ENCODE measurements at places on chromosomes 13 and 19. TPM values are rescaled to one million over a fixed set of nuclear protein-coding genes. Genes with fewer than 3 reads are reported as not detected.
A peak's percentile ranks its signal among the peaks of the same experiment; 100 is the strongest.

The SLC10A2 gene
- total RNA-seq, result not detected

GRCh38 chr19:5188548-5189317, 151.9 kb downstream of the PTPRS start:
- no peak overlapping the region for H3K4me3 ChIP-seq
- DNase-seq, result no peak
- H3K36me3 ChIP-seq, result no peaks in the 10 kb centered on the region
- no peak overlapping the region for H3K27ac ChIP-seq
- no peaks in the 10 kb centered on the region for H3K27me3 ChIP-seq

- H3K27ac ChIP-seq, result no peak overlapping the region
- H3K4me1 ChIP-seq, result no peaks in the 10 kb centered on the region
- DNase-seq, result peak; percentile 80
- H3K4me3 ChIP-seq, result no peak overlapping the region
Observed at GRCh38 chr19:41746593-41747227, 8.6 kb upstream of the CEACAM6 start.

- H3K27me3 ChIP-seq, result no peaks in the 10 kb centered on the region
- DNase-seq, result no peak
- H3K4me3 ChIP-seq, result no peak overlapping the region
- no peaks in the 10 kb centered on the region for H3K36me3 ChIP-seq
Observed at GRCh38 chr13:97352815-97353214, 81.2 kb upstream of the RAP2A start.

GRCh38 chr19:39539165-39539517, 820 bp downstream of the EID2 start:
- peak overlapping the region; percentile 95 for H3K4me3 ChIP-seq
- H3K27ac ChIP-seq, result peak overlapping the region; percentile 85
- no peak for DNase-seq
- peaks cover 5% of the 10 kb centered on the region for H3K36me3 ChIP-seq
- H3K27me3 ChIP-seq, result no peaks in the 10 kb centered on the region

DNA sequence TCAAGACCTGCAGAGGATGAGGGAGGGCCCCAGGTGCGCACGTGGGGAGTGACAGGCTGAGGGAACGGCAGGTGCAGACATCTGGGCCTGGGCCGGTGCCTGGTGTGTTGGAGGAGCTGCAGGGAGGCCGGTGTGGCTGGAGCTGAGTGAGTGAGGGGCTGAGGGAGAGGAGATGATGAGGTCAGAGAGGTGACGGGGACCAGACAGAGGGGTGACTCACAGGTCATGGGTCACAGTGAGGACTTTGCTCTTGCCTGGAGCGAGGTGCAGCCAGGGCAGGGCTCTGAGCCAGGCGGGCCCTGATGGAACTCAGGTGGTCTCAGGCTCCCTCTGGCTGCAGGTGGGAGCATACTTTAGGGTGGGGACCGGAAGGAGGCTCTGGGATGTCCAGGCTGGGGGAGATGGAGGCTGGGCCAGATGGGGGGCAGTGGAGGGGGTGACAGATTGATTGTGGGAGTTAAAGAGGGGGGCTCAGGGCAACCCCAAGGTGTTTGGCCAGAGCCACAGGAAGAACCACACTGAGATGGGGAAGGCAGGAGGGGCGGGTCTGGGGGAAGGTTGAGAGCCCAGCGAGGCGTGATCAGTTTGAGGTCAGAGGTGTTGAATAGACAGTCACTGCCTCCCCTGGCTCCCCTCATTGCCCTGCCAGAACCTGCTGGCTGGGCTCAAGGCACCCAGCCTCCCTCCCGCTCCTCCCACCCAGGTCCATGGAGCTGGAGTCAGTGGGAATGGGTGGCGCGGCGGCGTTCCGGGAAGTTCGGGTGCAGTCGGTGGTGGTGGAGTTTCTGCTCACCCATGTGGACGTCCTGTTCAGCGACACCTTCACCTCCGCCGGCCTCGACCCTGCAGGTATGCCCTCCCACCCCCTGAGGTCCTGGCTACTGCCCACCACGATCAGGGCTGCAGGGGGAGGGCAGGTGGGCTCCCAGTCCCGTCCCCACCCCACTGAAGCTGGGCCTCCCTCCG, 8.4 kb downstream of the ARHGAP33 start:
- no peak overlapping the region for H3K27ac ChIP-seq
- DNase-seq, result peak; percentile 76
- no peaks in the 10 kb centered on the region for H3K36me3 ChIP-seq
- no peaks in the 10 kb centered on the region for H3K27me3 ChIP-seq

The CLC gene
- total RNA-seq, result not detected

DNA sequence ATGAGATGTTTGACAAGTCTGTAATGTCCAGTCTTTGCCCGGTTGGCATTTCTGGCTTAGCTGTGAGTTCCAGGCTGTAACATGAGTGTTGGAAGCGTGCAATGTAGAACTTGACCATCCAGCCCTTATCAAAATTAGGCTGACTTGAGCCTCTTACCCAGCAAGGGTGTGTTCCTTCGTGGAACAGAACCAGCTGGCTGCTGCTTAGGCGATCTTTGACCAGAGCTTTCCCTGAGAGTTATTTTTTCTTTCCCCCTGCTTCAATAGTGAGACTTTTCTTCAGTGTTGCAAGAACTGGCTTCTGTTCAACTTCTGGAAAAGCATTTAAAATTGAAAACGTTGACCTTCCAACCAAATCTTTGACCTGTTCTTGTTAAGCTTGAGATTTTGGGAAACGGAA, 6.5 kb downstream of the TNFSF13B start:
- no peaks in the 10 kb centered on the region for H3K4me1 ChIP-seq
- no peaks in the 10 kb centered on the region for H3K27me3 ChIP-seq
- H3K36me3 ChIP-seq, result no peaks in the 10 kb centered on the region

The EDNRB gene
- 5.9 TPM for total RNA-seq

GRCh38 chr19:38784224-38784623, 4.8 kb upstream of the LGALS7B start:
- no peak for DNase-seq
- H3K27ac ChIP-seq, result no peak overlapping the region
- H3K4me3 ChIP-seq, result no peak overlapping the region
- H3K36me3 ChIP-seq, result no peaks in the 10 kb centered on the region
- no peaks in the 10 kb centered on the region for H3K27me3 ChIP-seq

The ADGRE1 gene
- not detected for total RNA-seq

DNA sequence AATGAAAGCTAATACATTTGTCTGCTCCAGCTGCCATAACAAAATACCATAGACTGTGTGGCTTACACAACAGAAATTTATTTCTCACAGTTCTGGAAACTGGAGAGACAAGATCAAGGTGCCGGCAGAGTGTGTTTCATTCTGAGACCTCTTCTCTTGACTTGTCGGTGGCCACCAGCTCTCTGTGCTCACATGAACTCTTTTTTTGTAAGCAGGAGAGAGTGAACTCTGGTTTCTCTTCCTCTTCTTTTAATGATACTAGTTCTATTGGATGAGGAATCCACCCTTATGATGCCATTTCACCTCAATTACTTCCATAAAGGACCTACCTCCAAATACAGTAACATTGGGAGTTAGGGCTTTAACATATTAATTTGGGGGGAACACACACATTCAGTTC, 11.7 kb downstream of the KCTD12 start:
- H3K27ac ChIP-seq, result no peak overlapping the region
- no peaks in the 10 kb centered on the region for H3K36me3 ChIP-seq
- H3K4me1 ChIP-seq, result no peaks in the 10 kb centered on the region

The CLDND2 gene
- 2.0 TPM for total RNA-seq

GRCh38 chr13:70249332-70250064, 141.2 kb upstream of the KLHL1 start:
- no peak overlapping the region for H3K27ac ChIP-seq
- H3K36me3 ChIP-seq, result no peaks in the 10 kb centered on the region
- no peaks in the 10 kb centered on the region for H3K27me3 ChIP-seq
- peaks cover 4% of the 10 kb centered on the region for H3K4me1 ChIP-seq

GRCh38 chr13:35549481-35549880, 73.0 kb upstream of the MAB21L1 start:
- H3K27ac ChIP-seq, result no peak overlapping the region
- no peaks in the 10 kb centered on the region for H3K27me3 ChIP-seq
- H3K36me3 ChIP-seq, result no peaks in the 10 kb centered on the region
- no peak overlapping the region for H3K4me3 ChIP-seq

The ERCC2 gene
- 87.9 TPM for total RNA-seq

GRCh38 chr19:35776102-35776788, 881 bp downstream of the ARHGAP33 start:
- peaks cover 3% of the 10 kb centered on the region for H3K4me1 ChIP-seq
- DNase-seq, result no peak
- no peaks in the 10 kb centered on the region for H3K36me3 ChIP-seq
- H3K27ac ChIP-seq, result peak overlapping the region; percentile 63
- H3K4me3 ChIP-seq, result peak overlapping the region; percentile 72

DNA sequence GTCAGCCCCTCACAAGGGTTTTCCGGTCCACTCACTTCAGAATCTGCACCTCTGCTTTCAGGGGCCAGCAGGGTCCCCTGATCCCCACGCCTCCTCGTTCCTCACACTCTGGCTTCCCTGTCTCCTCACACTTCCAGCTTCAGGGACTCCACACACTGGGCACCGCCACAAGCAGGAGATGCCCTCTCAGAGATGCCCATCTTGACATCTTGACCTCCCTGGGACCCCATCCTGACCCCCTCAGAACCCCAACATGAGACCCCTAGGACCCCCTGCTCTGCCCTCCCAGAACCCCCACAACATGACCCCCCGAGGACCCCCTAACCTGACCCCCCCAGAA, 2.7 kb downstream of the MAP2K2 start:
- no peak overlapping the region for H3K27ac ChIP-seq
- H3K27me3 ChIP-seq, result no peaks in the 10 kb centered on the region
- H3K4me1 ChIP-seq, result no peaks in the 10 kb centered on the region
- DNase-seq, result no peak
- no peak overlapping the region for H3K4me3 ChIP-seq
- peaks cover 34% of the 10 kb centered on the region for H3K36me3 ChIP-seq

DNA sequence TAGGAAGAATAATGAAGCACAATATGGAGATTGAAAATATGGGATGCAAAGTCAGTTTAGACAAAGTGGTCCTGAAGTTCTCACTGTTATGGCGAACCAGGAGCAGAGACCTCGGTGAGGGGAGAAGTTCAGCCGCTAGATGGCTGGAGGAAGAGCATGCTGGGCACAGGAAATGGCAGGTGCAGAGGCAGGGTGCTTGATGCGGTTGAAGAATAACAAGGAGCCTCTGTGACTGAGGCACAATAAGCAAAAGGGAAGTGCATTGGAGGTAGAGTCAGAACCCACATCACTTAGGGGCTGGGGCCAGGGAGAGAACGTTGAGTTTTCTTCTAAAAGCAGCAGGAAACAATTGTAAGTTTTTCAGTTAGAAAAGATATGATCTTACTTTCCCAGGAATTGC, 1725.2 kb downstream of the EFNB2 start:
- no peaks in the 10 kb centered on the region for H3K27me3 ChIP-seq
- H3K27ac ChIP-seq, result no peak overlapping the region
- H3K36me3 ChIP-seq, result no peaks in the 10 kb centered on the region
- no peak for DNase-seq

DNA sequence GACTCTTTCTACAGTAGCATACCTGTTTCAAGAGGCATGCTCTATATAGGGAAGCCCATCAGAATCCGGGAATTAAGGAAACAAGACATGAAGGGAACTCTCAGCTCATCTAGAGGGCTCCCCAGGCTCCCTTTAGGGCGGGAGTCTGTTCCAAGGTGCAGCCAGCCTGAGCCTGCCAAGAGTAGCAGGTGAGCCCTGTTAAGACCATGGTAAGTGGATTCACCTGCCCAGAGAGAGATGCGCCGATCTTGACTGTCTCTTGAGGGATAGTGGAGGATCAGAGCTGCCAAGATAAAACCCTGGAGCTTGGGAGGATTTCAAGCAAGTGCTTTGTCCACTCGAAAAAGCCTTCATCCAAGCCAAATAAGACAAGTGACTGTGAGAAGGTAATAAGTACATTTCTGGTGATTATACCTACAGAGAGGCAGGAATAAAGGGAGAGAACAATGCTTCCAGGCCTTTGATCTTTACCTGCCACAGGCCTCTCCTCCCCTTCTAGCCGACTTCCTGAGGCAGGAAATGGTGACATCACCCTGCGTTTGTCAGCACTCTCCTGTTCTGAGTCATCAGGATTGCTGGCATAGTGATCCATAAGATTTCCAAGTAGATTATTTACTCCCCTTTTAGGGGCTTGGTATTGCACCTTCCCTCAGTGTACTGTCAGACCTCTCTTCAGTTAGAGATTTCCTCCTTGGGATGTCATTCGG, 31.5 kb downstream of the KLF5 start:
- H3K4me1 ChIP-seq, result no peaks in the 10 kb centered on the region
- no peak overlapping the region for H3K27ac ChIP-seq
- H3K4me3 ChIP-seq, result peak overlapping the region; percentile 44
- no peaks in the 10 kb centered on the region for H3K27me3 ChIP-seq

- no peak for DNase-seq
- no peaks in the 10 kb centered on the region for H3K36me3 ChIP-seq
- H3K4me3 ChIP-seq, result no peak overlapping the region
- H3K4me1 ChIP-seq, result peaks cover 4% of the 10 kb centered on the region
- H3K27ac ChIP-seq, result no peak overlapping the region
Observed at GRCh38 chr13:50450279-50450678, 393.2 kb downstream of the DLEU7 start.

All from endodermal cell (in vitro differentiated cells).